ENCODE measurements at places on chromosomes 4 and X.

GRCh38 chrX:9171841-9172463 lies 138.0 kb upstream of the FAM9B start:
- DNase-seq, result no peak

DNA sequence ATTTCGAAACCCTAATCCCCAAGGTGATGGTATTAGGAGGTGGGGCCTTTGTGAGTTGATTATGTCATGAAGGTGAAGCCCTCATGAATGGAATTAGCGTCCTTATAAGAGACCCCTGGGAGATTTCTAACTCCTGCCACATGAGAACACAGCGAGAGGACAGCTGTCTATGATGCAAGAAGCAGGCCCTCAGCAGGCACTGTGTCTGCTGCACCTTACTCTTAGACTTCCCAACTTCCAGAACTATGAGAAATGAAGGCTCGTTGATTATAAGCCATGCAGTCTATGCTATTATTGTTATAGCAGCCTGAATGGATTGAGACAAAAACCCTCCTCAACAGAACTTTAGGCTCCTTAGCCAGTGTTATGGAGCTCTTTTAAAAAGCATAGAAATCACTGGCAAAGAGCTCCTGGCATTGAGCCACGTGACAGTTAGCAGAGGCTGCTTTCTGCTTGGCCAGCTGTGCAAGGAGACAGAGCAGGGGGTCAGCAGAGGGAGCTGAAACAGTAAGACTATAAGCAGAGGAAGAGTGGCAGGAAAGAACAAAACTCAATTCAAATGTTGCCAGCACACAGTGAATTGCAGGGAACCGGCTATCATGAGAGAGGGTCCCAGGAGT lies 219.2 kb upstream of the FAT1 start:
- DNase-seq, result no peak

GRCh38 chrX:25006586-25007058 lies 9.1 kb downstream of the ARX start:
- DNase-seq, result no peak

- no peak for DNase-seq
These were observed 110.5 kb downstream of the PCDH18 start for GRCh38 chr4:137421796-137422195.

GRCh38 chr4:94457692-94458106 lies 6.0 kb downstream of the PDLIM5 start:
- DNase-seq, result no peak

GRCh38 chr4:112900416-112900815 lies 149.0 kb upstream of the ANK2 start:
- DNase-seq, result no peak

DNA sequence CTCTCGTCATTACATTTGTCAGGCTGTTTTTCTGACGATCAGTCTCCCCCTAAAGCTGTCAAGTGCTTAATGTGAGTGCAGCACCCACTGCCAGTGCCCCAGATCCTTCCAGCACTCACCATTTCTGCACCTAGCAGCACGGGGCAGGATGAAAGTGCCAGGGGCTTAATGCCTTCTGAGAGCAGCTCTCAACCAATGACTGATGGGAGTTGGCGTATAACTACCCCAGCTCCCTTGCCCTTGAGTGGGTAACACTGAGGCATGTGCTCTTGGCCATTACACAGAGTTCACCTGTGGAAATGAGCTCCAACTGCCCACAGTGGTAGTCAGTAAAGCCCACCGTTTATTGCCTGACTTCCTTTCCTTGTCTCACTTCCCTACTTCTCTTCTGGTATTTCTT lies 226.2 kb upstream of the BCOR start:
- no peak for DNase-seq

Data from amygdala (tissue), 56 donors.